ENCODE measurements at places on chromosomes 12 and 14. TPM values are rescaled to one million over a fixed set of nuclear protein-coding genes. Genes with fewer than 3 reads are reported as not detected.

- DNase-seq, result peak; percentile 66
These were observed 584 bp downstream of the ACVR1B start for GRCh38 chr12:51951843-51952722.

GRCh38 chr14:20682435-20683124, 1.8 kb upstream of the RNASE4 start:
- DNase-seq, result peak; percentile 92

- no peak for DNase-seq
These were observed 457.7 kb upstream of the TMEM132C start for GRCh38 chr12:127809275-127809674.

- DNase-seq, result no peak
These were observed 125.3 kb upstream of the PWP1 start for GRCh38 chr12:107560165-107560898.

DNA sequence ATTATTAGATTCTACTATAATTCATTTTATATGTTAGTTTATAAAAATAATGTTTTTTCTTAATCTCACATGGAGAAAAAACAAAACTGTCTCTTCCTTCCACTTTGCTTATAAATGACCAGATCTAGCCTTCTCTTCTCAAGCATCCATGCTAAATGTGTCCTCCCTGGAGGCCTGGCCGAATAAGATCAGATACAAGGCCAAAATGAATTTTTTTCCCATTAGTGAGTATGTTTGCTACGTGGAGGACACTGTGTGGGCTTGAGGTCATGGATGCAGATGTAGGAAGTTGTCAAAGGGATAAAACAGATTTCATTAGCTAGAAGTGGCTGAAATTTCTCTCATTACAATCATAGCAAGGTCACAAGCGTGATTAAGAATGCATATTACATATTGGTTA, 1244.9 kb upstream of the SEL1L start:
- no peak for DNase-seq

- DNase-seq, result no peak
These were observed 175.1 kb upstream of the ARHGAP5 start for GRCh38 chr14:31902002-31902401.

GRCh38 chr12:2456122-2456812, 338.5 kb upstream of the FKBP4 start:
- no peak for DNase-seq

Gene RAD9B
- total RNA-seq, result 1.1 TPM

All from lower lobe of right lung (tissue), 2 donors.